ENCODE measurements at places on chromosomes 3 and 15. TPM values are rescaled to one million over a fixed set of nuclear protein-coding genes. Genes with fewer than 3 reads are reported as not detected.

Gene STARD5
- polyA plus RNA-seq, result 0.70 TPM

Gene DPPA2
- not detected for polyA plus RNA-seq

Gene MUC20
- 0.17 TPM for polyA plus RNA-seq

DNA sequence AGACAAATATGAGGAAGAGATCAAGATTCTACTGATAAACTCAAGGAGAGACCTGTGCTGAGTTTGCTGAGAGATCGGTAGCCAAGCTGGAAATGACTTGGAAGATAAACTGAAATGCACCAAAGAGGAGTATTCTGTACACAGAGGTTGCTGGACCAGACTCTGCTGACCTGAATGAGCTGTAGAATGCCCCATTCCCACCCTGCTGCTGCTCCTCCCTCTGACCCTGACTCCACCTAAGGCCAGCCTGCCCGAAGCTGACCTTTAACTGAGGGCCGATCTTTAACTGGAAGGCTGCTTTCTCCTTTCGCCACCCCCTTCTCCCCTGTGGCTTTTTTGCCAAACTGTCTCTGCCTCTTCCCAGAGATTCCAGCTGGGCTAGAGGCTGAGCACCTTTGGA, 34.6 kb downstream of the CDIN1 start:
- DNase-seq, result no peak

GRCh38 chr3:29757054-29757777, 476.3 kb downstream of the RBMS3 start:
- no peak for DNase-seq

DNA sequence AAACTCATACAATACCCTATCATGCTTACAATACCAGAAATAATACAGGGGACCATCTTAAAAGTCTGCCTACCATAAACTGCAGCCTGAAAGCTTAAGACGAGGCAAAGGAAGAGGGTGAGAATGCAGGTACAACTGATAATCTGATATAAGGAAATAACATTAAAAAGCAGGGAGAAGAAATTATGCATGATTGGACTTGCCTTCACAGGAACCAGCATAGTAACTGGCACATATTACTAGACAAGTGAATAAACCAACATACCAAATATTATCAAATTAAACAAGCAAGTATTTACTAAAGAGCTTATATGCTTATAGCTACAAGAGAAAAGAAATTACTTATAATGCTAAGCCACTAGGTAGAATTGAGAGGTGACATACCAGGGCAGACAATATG, 18.7 kb downstream of the ANKRD28 start:
- DNase-seq, result no peak

DNA sequence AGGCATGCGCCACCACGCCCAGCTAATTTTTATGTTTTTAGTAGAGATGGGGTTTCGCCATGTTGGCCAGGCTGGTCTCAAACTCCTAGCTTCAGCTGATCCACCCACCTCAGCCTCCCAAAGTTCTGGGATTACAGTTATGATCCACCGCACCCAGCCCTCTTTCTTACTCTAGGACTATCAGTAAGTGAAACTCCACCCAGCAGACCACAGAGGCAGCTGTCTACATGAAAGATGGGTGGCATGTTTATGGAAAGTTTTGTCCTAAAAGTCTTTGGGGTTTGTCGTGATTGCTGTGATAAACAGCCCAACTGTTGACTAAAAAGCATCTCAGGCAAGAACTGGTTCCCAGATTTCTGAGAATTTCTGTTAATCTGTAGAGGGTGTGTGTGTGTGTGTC, 10.9 kb downstream of the ARL6IP5 start:
- no peak for DNase-seq

DNA sequence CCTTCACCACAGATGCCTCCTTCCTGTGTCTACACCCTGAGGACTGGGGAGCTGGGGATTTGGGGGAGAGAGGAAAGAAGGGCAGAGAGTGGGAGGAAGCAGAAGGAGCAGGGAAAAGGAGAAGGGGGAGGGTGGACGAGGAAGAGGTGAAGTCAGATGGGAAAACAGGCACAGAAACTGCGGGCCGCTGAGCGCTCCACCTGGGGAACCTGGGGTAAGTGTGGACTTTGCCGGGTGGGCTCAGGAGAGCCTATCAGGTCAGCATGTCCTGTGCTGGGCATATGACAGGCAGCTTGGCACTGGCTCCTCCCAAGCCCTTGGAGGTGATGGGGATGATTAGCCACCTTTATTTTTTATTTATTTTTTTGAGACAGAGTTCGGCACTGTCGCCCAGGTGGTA, 62.6 kb downstream of the CORO2B start:
- DNase-seq, result no peak

DNA sequence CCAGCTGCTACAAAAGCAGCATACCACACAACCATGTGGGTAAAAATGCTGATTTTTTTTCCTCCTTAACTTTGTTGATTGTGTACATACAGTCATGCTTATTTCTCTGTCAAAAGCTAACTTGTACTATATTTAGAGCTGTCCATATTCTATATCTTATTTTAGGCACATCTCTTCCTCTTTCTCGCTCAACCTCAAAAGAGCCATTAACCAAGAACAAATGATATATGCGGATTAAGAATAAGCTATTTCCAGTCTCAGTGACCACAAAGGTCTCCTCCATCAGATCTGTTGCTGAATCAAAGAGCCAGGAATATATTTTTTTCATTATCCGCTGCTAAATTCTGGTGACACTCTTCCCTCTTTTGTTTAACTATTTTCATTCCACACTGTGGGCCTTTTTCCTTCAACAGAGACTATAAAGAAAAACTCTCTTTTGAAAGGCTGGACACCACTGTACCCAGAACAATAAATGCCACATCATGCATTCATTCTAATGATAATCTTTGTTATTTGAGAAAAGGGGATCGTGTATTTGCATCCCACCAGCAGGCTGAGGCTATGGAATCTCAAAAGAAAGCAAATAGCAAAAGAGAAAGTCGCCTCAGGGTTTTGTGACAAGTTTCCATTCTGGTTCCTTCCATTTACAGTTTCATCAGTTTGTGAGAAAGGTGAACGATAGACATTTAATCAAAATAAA, 8.0 kb downstream of the TMEM212 start:
- peak; percentile 45 for DNase-seq

GRCh38 chr3:116242825-116243224, 202.5 kb downstream of the LSAMP start:
- no peak for DNase-seq

Measured in brain (organoid and tissue), 16 donors.